Stimulated activated CD4-positive, alpha-beta T cell treated with anti-CD3 and anti-CD28 coated beads, Interleukin-12 subunit alpha, Interleukin-12 subunit beta, amount 100 ng/mL, for 48 hours (primary cell): ENCODE measurements at places on chromosomes 3 and 15.

GRCh38 chr15:48367483-48367882 lies 36.3 kb downstream of the DUT start:
- no peak for DNase-seq

DNA sequence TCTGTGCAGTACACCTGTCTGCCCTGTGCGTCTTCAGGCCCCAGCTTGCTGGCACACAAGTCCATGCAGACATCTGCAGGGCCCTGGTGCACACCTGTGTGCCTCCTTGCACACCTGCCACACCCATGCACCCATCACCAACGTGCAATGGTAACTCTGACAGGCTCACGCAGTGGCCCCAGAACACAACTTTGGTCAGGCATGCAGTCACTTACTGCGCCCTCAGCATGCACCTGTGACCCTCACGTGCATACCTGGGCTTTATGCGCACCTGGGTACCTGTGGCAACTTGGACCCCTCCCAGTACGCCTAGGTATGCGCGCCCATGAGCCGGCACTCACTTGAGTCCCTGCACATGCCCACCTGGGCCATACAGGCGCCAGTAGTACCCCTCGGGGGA lies 1.7 kb downstream of the PLXND1 start:
- DNase-seq, result no peak

- DNase-seq, result no peak
Measured at GRCh38 chr3:37256447-37256846, 82.1 kb upstream of the LRRFIP2 start.

DNA sequence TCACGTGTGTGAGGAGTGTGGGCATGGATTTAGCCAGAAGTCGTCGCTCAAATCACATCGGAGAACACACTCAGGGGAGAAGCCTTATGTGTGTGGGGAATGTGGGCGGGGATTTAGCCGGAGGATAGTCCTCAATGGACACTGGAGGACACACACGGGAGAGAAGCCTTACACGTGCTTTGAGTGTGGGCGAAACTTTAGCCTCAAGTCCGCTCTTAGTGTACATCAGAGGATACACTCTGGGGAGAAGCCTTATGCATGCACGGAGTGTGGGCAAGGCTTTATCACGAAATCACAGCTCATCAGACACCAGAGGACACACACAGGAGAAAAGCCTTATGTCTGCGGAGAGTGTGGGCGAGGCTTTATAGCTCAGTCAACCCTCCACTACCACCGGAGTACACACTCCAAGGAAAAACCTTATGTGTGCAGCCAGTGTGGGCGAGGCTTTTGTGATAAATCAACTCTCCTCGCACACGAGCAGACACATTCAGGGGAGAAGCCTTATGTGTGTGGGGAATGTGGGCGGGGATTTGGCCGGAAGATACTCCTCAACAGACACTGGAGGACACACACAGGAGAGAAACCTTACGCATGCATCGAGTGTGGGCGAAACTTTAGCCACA lies 28.1 kb downstream of the ZNF589 start:
- DNase-seq, result peak; percentile 51

- DNase-seq, result no peak
Measured at GRCh38 chr3:104108522-104108921, 1258.2 kb upstream of the ALCAM start.

DNA sequence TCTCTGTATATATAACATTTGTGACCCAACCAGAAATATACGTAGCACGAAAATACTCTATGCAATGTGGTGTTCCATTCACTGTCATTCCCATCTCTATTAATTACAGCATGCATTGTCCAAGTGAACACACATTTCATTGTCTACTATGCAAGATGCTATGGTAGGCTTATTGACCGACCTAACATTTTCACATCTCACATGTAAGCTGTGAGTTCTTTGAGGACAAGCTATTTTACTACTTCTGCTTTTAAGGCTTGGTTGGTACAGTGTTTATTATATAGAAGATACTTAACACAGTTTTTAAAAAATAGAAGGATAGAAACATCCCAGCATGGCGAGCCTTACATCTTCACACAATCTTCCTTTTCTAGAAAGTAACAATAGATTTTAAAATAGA lies 164.4 kb downstream of the KLHL25 start:
- no peak for DNase-seq

GRCh38 chr3:163490119-163490518 lies 1588.2 kb downstream of the SI start:
- DNase-seq, result peak; percentile 20

- no peak for DNase-seq
Measured at GRCh38 chr15:63582718-63583426, 14.3 kb upstream of the FBXL22 start.
